NCI-H1417 treated with DMSO at 0.1 percent for 48 hours (cell line): ENCODE measurements at places on chromosomes 1 and 21.

DNA sequence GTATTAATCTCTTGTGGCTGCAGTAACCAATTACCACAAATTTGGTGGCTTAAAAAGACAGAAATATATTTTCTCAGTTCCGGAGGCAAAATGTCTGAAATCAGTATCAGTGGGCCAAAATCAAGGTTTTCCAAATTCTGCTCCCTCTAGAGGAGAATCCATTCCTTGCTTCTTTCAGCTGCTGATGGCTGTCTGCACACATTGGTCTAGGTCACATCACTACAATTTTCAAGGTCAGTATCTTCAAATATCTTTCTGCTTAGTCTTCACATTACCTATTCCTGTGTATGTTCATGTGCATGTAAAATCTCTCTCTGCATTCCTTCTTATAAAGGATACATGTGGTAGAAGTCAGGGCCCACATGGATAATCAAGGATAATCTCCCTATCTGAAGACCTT is 999.4 kb downstream of the KCNT2 start:
- no peak for DNase-seq

DNA sequence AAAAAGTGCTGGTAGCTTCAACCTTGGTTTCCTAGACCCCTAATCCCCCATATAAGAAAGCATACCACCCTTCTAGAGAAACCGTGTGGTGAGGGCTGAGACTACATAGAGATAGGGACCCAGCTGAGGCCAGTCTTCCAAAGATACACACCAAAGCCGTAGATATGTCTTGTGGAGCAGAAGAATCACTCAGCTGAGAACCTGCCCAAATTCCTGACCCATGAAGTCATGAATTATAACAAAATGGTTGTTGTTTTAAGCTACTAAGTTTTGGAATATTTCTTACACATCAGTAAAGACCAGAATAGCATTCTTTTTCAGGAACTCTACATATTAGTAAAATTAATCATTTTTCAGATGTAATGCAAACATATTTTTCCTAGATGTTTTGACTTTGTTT is 3.3 kb upstream of the SNRPE start:
- DNase-seq: no peak

- no peak for DNase-seq
Measured at GRCh38 chr21:26495283-26495849, 77.7 kb downstream of the CYYR1 start.

DNA sequence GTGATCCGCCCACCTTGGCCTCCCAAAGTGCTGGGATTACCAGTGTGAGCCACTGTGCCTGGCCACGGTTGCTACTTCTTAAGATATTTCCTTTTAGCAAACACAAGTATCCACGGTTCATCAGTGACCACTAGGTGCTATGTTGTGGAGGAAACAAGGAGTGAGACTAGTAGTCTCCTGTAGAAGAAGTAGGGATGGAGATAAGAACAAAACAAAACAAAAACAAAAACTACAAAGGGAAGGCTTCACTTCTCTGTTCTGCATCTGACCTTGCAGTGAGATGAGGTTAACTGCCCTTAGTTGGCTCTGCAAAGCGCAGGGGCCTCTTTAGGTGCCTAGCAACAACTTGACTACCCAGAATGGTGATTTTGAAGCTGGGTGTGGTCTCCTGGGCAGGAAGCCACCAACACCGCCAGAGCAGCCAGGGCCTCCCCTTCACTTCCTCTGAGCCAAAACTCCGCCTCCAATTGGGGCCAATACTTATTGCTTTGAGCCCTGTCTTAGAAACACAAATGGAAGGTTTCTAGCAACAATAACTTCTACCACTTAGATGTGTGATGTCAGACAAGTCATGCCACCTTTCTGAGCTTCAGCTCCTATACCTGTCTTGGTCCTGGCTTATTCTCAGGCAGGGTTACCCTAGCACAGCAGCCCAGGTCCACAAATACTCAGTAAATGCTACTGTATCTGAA is 12.8 kb upstream of the CDC42 start:
- no peak for DNase-seq

GRCh38 chr1:85048296-85049064 is at the start of gene MCOLN3:
MCOLN3 (minus strand) TSS chr1:85048500; CDS start chr1:85045360, 3,140 bp downstream.
- peak; percentile 8 for DNase-seq
